Activated T-cell treated with anti-CD3 and anti-CD28 coated beads, Interleukin-2, amount 50 U/mL, for 1 hour (primary cell): ENCODE measurements at places on chromosomes 13 and 19.

- no peak for DNase-seq
These were observed 154.5 kb upstream of the SOX1 start for GRCh38 chr13:111912453-111912866.

DNA sequence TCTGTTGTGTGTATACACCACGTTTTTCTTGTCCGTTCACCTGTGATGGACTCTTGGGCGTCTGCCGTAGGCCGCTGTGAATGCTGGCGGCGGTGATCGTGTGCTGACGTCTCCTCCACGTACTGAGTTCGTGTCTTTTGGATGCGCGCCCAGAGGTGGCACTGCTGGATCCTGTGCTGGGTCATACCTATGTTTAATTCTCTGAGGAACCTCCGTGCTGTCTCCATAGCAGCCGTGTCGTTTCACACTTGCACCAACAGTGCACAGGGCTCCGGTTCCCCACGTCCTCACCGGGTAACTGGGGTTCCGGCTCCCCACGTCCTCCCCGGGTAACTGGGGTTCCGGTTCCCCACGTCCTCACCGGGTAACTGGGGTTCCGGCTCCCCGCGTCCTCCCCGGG lies 56.2 kb downstream of the ATP11A start:
- no peak for DNase-seq

GRCh38 chr19:1987197-1988187 lies 28.0 kb downstream of the BTBD2 start:
- no peak for DNase-seq

- DNase-seq, result peak; percentile 15
These were observed 616 bp upstream of the PCDH17 start for GRCh38 chr13:57630661-57631595.

DNA sequence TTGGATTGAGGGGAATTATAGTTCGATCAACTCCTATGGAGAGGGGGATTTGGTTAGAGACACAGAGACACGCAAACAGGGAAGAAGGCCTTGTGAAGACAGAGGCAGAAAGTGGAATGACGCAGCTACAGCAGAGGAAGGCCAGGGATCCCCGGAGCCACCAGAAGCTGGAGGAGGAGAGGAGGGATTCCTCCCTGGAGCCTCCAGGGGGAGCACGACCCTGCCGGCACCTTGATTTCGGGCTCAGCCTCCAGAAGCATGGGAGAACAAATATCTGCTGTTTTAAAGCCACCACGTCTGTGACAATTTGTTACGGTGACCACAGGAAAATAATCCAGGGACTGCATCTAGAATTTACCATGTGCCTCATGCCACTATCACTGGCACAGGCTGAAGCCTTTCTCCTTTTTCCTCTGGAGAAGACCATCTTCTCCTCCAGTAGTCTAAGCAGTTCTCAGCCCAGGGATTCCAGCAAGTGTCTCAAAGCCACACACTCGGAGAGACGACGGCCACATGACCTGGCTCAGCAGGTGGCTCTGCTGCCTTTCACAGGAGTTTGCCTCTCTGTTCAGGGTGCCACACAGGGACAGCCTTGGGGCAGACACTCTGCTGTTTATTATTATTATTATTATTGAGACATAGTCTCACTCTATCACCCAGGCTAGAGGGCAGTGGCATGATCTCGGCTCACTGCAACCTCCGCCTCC lies 39.9 kb upstream of the CCNE1 start:
- peak; percentile 37 for DNase-seq

DNA sequence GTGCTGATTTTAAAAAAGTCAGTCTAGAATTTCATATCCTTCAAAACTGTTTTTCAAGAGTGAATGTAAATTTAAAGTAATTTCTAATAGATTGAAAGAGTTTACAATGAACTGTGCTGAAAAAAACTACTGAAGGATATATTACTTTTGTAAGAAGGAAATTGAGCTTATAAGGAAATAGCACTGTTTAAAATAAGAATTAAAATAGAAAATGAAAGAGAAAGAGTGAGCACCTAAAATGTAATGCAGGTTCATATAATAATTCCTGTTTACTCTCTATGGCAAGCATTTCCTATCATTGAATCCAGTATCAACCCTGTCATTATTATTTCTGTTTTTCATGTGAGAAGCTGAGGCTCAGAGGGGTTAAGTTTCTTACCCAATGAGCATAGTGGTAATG lies 57.3 kb downstream of the AKAP11 start:
- no peak for DNase-seq

- no peak for DNase-seq
These were observed 20.6 kb downstream of the TUBGCP3 start for GRCh38 chr13:112567161-112567862.

- DNase-seq, result no peak
These were observed 74.1 kb downstream of the ABCC4 start for GRCh38 chr13:95226932-95227695.

DNA sequence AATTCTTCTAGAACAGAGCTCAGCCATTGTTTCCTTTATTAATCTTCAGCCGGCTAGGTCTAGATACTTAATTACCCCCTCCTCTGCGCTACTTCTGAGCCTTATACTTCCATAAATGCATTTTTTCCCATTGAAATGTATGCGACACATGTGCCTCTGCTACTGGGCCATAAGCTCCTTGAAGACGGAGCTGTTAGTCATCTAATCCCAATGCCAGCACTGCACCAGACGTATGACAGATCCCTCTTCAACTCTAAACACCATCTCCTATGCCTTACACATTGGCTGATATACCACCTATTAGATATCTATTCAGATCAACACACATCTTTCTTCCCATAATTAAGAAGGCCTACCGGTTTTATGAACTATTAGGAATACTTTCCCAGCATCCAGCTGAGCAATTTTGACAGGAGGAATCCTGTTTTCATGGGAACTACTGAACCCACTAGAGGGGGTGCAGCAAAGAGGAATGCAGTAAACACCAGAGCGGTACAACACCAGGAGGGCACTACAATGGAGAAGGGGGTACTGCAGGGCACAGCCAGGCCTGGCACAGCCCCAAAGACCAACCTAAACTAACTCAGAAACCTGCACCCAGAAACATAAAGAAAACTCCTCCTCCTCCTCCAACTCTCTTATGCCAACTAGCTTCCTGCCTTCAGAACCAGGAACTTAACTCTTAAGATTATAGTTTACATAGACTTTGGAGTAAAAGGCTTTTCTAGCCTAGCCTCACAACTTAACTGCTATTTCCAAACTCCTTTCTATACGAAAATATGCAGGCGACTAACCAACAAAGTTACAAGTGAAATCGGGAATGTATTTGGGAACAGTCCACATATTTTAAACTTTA lies 18.7 kb downstream of the STK24 start:
- no peak for DNase-seq

GRCh38 chr13:109713681-109714080 lies 72.7 kb downstream of the IRS2 start:
- DNase-seq, result no peak

DNA sequence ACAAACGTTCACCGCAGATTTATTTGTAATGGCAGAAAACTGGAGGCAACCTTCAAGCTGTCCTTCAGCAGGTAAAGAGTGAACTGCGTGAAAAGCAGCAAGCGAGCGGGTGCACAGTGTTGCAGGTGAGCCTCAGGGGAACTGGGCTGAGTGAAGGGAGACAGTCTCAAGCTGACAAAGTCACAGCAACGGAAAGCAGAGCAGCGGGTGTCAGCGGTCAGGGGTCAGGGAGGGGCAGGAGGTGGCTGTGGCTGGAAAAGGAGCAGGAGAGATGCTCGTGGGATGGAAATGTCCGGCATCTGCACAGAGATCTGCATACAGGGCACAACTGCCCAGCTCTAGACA lies 8.5 kb upstream of the RASA3 start:
- peak; percentile 57 for DNase-seq

GRCh38 chr13:99012539-99012938 lies 34.7 kb upstream of the DOCK9 start:
- no peak for DNase-seq
